NCI-H1092 treated with DMSO at 0.1 percent for 48 hours (cell line): ENCODE measurements at places on chromosomes 4 and X.
A peak's percentile ranks its signal among the peaks of the same experiment; 100 is the strongest.

DNA sequence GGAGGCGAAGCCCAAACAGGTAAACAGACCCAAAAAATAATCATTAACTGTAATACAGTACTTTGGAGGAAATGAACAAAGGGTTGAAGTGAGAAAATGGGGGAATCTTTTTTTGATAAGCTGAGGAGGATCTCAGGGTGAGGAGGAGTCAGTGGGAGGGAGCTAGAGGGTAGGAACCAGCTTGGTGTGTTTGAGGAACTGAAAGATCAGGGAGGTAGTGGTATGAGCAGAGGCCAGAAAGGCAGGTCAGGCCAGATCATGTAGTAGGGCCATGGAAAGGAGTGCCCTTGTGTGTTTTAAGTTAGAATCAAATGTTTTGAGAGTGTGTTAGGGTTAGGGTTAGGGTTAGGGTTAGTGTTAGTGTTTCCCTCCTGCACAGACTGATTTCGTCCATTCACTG lies 48.8 kb downstream of the PPP2R2C start:
- DNase-seq, result no peak

DNA sequence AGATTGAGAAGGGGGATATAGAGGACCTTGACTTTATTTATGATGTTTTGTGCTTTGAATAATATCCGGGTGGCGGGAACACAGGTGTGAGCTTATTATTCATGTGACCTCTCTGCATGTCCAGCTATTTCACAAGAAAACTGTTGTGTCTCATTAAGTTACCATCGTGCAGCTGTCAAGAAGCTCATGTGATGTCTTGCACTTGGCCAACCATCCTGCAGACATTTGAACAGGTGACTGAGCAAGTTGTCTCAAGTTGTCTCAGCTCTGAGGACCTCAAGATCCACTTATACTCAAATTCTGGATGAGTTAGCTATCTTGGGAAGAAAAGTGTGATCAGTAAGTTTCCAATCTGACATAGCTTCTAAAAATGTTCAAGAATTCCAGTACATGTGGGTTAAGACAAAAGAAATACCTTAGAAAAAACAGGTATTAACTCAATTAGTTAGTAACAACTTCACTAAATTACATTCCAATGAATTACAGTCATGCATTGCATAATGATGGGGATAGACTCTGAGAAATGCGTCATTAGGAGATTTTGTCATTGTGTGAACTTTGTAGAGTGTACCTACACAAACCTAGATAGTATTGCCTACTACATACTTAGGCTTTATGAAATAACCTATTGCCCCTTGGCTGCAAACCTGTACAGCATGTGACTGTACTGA lies 462.2 kb downstream of the INPP4B start:
- DNase-seq, result no peak

DNA sequence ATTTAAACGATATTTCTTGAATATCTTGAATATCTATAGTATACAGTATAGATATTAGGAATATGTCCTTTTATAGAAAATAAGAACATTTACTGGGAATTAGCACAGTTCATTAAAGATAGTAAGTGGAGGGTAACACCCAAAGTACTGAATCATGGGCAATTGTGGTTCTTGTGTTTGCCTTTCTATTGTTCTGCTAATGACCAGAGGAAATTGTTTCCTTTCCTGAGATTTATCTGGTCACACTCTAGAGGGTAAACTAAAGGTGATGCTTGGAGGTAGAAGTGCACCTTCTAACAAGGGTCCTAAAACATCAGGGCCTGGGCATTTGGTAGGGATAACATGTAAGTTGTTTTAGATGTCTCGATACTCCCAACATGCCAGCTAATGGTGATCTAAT lies 241.3 kb upstream of the SFRP2 start:
- no peak for DNase-seq

DNA sequence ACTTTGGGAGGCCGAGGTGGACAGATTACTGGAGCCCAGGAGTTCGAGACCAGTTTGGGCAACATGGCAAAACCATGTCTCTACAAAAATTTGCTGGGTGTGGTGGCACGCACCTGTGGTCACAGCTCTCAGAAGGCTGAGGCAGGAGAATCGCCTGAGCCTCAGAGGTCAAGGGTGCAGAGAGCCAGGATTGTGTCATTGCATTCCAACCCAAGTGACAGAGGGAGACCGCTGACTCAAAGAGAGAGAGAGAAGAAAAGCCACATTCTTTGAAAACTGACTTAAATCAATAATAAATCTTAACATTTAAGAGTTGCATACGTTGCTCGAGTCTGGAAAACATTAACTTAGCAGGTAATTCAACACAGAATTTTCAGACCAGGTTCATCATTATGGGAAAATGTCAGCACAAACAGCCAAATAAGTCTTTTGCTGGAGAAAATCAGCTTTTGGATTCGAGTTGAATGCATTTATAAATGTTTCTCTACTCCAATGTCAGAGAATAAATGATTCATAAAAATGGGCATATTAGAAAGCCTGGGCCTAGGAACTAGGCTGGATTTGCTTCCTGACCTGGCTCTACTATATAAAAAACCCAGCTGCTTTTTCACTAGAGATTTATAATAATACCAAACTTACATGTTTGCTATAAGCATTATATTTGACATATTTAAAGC lies 68.3 kb upstream of the RBPJ start:
- DNase-seq, result no peak

DNA sequence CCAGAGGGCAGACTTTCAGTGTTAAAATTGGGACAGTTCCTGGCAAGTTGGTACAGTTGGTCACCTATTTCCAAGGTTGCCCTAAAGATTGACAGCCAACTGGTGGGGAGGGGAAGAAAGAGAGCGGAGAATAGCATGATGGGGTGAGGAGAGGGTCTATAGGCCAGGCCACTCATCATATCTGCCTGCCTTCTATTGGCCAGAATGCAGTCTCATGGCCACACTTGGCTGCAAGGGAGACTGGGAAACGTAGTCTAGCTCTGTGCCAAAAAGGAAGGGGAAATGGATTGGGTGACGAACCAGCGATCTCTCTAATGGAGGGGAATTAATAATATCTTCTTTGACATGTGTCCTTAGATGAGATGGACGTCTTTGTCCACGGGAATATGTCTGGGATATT lies 197.4 kb upstream of the ATP6AP2 start:
- no peak for DNase-seq

DNA sequence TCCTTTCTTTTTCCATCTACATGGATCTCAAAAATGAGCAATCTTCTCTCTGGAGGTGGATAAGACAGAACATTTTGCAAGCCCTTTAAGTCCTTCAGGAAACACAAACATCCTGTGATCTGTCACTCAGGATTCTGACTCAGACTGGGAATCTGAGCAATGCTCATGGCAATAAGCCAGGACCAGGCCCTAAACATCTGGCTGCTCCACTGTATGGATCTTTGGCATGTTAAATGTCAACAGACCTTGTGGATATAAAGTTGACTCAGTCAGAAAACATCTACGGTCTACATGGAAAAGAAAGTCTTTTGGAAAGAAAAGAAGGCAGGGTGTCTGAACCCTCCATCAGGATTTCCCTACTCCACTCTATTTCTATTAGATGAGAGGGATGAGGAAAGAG lies 17.8 kb upstream of the CHIC2 start:
- no peak for DNase-seq

DNA sequence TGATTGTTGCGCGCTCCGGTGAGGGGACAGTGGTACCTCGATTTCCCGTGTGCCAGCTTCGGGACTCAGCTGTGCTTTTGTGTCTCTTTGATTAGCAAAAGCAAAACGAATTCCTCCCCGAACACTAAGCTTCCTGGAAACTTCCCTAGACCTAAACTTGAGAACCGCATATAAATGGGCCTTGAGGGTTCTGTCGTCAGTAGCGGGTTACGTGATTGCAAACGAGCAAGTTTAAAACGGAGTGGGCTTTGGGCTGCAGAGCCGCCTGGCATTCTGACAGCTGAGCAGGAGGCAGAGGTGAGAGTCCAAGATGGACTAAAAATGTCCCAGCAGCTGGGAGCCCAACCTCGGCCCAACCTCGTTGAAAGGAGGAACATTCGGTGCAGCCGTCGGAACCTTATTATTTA lies 1.2 kb upstream of the TAPT1 start:
- DNase-seq, result no peak

DNA sequence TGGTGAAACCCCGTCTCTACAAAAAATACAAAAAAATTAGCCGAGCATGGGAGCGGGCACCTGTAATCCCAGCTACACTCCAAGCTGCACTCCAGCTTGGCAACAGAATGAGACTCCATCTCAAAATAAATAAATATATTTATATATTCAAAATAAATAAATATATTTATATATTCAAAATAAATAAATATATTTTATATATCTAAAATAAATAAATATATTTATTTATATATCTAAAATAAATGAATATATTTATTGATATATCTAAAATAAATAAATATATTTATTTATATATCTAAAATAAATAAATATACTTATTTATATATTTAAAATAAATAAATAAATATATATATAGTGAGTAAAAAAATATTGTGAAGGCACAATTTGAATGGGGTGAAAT lies 63.4 kb upstream of the EXOC1L start:
- no peak for DNase-seq

- peak; percentile 85 for DNase-seq
Observed at GRCh38 chr4:169659716-169660670, 39.6 kb downstream of the CLCN3 start.
